T-helper 17 cell (primary cell): ENCODE measurements at places on chromosomes 5 and 9.

- no peak for DNase-seq
Measured at GRCh38 chr5:62331921-62332320, 25.9 kb downstream of the KIF2A start.

DNA sequence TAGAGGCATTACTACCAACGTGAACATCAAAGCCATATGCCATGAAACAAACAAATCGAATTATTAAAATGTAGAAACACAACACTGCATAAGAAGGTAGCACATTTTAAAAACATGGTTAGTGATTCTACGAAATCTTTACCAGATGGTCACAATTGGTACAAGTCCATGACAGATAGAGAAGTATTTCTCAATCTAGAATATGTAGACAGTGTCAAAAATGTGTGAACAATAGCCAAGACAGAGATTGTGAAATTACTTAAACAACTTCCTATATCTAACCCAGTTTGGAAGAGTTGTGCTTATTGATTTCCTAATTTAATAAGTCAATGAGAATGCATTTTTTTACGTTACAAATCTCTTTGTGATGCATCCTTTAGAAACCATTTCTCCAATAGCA, 1121.6 kb downstream of the MAT2B start:
- DNase-seq = no peak

- no peak for DNase-seq
Measured at GRCh38 chr5:15489571-15490235, 10.3 kb upstream of the FBXL7 start.

DNA sequence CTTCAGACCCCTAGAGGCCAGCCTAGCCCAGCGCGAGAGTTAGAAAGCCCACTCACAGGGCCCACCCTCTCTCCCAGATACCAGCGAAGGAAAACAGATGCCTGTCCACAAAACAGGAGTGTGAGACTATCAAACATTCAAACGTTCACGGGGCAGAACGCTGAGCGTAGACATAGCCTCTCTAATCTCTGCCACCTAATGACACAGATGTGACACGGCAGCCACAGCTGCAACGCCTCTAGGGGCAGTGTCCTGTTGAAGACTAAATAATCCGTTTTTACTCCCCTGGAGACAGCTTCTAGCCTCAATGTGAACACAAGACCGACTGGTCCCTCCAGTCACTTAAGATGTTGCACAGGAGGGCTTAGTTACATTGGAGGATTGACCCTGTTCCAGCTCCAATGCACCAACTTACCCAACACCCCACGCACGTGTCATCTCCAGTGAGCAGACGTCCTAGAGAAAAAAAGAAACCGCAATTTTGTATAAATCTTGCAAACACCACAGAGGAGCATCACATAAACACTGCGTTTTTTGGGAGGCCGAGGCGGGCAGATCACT, 14.3 kb downstream of the DIPK1B start:
- DNase-seq = peak; percentile 32

DNA sequence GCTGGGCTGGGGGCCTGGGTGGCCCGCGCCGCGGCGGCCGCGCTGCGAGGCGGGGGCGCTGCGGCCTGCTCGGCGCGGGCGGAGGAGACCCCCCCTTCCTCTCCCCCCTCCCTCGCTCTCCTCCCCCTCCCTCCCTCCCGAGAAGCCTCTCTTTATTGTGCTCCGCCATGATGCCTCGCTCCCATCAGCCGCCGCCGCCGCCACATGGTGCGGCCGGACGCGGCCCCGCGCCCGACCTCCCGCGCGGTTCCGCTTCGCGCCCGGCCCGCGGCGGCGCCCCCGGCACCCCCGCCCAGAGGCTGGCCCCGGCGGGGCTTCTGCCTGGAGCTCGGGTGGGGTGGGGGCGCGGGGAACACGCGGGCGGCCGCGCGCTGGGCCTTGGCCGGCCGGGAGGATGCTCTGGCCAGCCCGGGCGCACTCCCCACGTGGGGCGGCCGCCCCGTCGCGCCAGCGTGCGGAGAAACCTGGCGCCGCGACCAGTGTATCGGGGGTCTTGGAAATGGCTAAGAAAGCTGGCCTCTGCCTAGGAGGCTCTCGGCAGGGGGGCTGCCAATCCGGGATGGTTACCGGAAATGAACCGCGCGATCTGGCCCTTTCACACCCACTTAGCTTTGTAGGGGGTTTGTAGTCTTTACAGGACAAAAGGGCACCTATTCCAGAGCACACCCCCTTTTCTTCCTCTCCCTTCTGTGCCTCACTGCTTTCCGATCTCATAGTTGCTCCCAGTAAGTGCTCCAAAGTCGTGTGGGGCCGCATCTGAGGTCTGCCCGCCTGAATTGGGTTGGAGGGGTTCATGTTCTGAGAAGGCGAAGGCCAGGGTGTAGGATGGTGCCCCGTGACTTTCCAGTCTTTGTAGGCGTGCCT, 1.0 kb downstream of the SET start:
- peak; percentile 58 for DNase-seq

GRCh38 chr9:16046713-16047112, 493.9 kb downstream of the CCDC171 start:
- DNase-seq = no peak

DNA sequence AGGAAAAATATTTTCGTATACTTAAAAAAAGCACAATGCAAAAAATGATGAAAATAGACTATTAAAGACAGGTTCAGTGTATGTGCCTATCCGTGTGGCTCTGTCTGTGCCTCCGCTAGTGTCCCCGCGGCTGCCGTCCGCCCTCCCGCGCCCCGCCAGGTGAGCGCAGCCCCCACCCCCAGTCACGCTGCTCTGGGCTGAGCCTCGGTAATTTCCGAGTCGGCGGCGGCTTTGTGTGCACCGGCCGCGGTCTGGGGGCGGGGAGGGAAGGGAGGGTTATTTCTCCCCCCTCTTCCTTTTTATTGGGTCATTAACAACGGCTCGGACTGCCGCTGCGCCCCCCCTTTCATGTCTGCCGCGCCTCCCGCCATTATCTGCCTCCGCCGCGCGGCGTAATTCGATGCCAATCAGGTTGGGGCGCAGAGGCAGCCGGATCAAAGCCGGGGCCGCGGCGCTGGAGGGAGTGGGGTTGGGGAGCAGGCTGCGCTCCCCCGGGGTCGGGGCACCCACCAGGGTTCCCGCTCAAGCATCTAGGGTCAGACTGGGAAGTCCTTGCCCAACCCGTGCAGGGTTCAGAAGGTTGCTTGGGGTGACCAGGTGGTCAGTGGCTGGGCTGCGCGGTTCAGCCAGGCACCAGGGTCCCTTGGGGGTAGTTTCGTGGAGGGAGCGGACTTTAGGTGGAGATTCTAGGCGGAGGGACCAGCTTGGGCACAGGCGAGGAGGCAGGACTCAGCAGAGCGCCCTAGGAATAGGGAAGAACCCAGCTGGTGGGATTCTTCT, 39.5 kb upstream of the PSD2 start:
- DNase-seq = no peak

DNA sequence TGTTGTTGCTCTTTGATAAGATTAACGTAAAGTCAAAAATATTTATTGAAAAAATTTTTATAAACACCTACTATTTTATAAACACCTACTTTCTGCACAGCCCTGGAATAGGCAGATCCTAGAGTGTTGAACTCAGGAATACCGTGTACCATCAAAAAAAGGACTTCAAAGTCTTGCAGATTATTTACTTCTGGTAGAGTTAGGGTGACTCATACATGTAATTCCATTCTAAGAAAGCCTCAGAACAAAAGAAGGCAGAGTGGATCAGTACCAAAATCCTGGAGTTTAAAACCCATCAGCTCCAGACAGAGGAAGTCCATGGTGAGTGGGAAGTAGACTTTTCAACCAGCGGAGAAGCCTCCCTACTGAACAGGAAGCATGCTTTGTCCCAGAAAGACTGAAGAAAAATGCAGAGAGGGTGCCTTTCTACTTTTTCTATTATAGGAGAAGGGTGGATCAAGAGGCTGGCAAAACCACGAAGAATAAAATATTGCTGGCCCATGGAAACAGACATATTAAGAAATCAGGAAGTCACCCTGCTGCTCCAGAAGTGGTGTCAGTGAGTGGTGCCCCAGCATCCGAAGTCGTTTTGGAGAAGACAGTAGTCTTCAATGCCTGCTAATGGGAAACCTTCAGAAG, 45.1 kb upstream of the DAB2 start:
- no peak for DNase-seq

- DNase-seq = no peak
Measured at GRCh38 chr5:81827500-81827899, 76.6 kb upstream of the SSBP2 start.

GRCh38 chr5:88419931-88420330, 151.3 kb upstream of the TMEM161B start:
- no peak for DNase-seq

DNA sequence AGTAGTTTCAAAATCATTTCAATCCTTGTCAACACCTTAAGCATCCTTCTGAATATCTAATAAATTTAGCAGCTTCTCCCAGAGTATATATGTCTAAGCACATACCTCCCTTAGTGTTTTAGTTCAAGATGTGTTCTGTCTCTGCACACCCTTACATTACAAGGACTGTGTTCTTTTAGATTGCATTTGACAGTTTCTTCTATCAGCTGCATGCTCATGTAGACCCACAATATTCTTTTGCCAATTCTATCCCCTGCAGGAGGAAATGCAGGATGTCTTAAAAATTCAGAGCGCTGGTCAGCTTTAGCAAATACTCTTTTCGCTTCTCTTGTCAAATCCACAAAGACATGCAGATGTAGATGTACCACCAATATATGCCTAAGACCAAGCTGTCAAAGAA, 145.8 kb upstream of the SLC30A5 start:
- no peak for DNase-seq

DNA sequence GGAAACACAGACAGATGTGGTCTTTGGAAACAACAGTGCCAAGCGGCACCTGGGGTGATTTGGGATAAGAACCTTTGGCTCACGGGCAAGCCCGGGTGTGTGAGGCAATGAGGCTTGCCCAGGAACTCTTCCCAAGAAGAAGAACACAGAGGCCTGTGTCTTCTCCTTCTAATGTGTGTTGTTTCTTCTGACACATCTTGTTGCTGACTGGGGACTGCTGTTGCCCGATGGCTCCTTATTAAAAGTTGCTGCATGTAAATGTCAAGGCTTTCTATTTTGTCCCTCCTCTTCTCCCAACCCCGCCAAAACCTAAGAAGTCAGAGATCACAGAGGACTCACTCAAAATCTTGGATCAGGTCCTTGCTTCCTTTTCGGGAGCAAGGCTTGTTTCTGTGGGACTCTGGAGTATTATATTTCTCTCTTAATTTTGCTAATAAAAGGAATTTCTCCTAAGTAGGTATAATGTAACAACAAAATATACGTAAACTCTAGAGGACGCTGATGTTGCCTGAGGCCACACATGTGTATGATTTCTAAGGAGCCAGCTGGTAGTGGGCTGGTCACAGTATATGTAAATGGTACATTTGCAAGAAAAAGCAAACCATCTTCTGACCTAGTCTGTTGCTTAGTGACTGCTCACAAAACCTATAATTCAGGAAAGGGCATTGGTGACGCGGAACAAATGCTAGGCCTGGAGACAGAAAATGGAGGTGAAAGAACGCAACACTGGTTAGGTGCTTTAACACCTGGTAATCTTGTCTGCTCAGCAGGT, 232.5 kb downstream of the GADD45G start:
- DNase-seq = no peak

GRCh38 chr9:129474740-129475404, 146.0 kb downstream of the C9orf50 start:
- DNase-seq = no peak

- DNase-seq = no peak
Measured at GRCh38 chr5:63648376-63648775, 313.9 kb downstream of the HTR1A start.

GRCh38 chr5:1535646-1536045, 11.9 kb upstream of the LPCAT1 start:
- no peak for DNase-seq

DNA sequence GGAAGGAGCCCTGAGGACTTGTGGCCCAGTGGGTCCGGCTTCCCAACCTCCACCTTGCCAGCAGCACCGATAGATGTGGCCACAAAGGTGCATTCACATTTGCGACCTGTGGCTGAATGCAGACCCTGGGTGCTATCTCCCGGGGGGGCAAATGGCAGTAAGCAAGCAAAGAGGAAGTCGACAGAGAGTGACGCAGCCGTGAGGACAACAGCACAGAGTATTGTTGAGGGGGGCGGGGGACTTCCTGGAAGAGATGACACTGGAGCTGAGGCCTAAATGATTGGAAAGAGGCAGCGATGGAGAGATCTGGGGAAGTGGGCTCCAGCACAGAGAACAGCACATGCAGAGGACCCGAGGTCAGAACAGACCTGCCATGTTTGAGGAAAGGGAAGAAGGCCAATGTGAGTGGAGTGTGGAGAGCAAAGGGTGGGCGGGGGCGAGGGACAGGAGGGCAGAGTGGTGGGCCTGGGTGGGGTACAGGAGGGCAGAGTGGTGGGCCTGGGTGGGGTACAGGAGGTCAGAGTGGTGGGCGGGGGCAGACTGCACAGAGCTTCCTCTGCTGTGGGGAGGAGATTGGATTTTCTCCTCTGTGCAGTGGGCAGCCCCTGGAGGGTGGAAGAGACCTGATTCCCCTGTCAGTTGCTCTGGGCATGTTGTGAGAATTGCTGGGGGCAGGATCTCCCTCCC, 42.6 kb downstream of the ADAMTS2 start:
- DNase-seq = no peak

- DNase-seq = no peak
Measured at GRCh38 chr5:93532370-93532769, 48.6 kb downstream of the NR2F1-AS1 start.

DNA sequence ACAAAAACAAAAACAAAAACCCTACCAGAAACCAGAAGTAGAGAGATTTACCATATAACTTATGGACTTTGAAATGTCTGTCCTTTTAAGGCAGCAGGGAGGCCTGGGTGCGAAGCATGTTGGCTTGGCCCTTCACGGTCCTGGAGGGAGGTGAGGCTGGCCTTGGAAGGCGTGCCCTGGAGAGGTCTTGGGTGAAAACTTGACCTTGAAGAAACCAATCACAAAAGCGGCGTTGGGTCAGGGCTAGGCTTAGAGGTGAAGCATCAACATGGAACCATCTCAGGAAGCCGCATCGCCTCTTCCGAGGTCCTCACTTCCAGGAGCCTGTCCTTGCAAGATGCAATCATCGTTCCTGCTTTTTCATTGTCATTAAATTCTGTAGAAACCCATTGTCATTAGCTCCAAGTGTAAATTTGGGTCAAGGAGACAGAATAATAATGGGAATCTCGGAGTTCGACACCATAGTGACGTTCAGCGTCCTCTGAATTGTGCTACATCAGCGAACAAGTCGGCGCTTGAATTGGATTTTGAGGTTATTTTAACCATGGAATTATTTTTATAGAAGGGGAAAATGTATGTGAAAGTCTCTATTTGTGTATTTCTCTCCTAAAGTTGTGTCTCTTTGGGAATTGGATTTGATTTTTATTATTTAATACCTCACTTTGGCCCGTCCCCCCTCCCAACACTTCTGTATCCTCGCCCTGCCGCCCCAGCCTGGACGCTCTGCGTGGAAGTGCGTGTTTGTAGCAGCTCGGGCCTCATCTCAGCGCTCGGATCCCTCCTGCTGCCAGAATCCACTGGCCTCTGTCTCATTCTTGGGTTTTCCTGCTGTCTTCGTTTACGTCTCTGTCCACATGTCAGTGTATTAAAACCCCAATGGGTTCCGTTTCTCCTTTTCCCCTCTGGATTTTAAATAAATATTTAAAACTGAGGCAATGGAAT, 11.1 kb upstream of the ORM1 start:
- DNase-seq = no peak

- DNase-seq = no peak
Measured at GRCh38 chr5:136109453-136110135, 23.1 kb upstream of the SMAD5 start.

- no peak for DNase-seq
Measured at GRCh38 chr9:137760426-137760825, 117.2 kb upstream of the CACNA1B start.
